Activated T-helper 1 cell treated with anti-CD3 and anti-CD28 coated beads, Interleukin-2, amount 50 U/mL, for 16 hours (primary cell): ENCODE measurements at places on chromosomes 7 and 10.

GRCh38 chr7:128437426-128438332, 18.0 kb upstream of the HILPDA start:
- DNase-seq = no peak

- DNase-seq = no peak
These were observed 154.7 kb downstream of the NEURL1 start for GRCh38 chr10:103648251-103648635.

DNA sequence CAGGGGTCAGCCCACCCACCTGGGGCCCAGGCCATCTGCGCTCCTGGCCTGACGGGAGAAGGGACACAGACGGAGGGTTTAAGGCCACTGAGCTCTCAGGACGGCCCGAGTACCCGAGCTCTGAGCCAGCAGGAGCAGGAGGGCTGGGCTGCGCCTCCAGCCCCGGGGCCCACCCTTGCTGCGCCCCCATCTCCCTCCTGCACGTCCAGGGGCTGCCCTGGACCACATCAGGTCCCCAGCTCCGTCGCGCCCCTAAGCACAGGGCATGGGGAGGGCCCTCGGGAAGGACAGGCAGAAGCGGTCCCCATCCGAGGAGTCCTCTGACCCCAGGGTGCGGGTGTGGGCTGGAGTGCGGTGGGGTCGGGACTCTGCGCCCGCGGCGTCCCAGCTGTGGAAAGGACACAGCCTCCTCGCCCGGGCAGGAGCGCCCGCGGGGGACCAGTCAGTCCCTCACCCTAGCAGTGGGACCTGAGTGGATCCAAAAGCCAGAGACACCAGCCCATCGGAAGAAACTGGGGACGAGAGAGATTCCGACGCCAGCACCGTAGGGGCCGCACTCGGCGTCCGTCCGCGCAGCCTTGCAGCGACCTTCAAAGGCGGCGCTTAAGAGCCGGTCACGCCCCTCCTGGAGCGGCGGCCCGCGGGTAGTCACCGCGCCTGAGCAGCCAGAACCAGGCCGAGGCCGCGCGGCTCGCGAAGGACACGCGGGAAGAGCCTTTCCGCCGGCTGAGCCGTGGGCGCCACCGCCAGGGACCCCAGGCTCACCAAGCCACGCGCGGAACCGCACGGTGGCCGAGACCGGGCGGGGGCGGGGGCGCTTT, 15.9 kb downstream of the CAMK2B start:
- no peak for DNase-seq

- no peak for DNase-seq
These were observed 5.7 kb upstream of the ITIH2 start for GRCh38 chr10:7697426-7697825.

DNA sequence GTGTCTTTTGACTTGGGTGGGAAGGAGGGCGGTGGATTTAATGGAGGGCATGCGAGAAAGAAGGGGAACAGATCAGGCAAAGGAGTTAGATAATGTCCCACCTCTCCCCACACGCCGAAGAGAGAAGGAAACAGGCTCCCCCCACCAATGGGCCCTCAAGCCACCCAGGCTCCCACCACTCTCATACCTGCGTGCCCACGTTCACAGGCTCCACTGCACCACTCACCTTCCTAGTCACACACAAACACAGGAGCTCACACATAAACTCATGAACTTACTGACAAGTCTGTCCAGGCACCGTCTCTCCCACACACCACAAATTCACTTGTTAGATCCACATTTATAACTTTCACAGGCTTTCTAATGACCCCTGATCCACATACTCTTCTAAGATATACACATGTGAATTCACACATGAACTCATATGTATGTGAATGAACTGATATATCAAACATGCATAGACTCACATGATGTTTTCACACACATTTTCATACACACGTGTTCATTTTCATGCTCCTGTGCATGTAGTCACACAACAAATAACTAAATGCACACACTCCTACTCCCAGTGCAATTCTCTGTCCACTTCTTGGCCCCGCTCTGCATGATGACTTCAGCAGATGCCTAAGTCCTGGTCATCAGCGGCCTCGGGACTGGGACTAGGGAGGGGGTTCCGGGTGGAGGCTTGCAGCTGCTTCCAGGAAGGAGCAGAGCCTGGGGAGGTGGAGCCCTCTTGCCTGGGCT, 1.5 kb downstream of the LZTS2 start:
- DNase-seq = no peak

- DNase-seq = no peak
These were observed 111.5 kb downstream of the FOXL3 start for GRCh38 chr7:401495-401894.

DNA sequence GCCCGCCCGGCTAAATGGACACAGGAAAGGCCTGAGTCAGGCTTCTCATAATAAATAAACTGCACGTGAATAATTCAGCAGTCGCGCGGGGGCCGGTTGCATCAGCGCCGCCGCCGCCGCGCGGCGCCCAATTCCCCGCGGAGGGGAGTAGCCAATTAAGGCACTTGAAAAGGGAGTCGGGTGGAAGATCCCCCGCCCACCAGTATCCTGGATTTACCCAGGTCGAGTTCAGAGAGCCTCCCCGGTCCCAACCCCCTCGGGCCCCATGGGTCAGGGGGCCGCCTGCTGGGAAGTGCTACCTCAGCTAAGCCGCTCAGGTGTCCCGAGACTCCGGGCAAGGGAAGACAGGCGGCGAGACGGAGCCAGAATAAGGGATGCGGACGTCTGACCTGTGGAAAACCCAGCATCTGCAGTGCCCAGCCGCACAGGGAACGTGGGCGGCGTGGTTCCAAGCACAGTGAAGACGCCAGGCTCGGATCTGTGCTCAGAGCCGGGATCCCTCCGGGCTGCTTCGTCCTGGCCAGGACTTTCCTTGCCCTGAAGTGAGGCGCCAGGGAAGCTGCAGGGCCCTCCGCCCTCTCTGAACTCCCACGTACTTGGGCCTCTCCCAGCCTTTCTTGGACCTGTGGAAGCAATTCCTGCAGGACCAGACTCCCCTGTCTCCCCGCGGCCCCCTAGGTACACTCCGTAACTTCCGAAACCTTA, 7.3 kb upstream of the LBX1 start:
- DNase-seq = no peak

DNA sequence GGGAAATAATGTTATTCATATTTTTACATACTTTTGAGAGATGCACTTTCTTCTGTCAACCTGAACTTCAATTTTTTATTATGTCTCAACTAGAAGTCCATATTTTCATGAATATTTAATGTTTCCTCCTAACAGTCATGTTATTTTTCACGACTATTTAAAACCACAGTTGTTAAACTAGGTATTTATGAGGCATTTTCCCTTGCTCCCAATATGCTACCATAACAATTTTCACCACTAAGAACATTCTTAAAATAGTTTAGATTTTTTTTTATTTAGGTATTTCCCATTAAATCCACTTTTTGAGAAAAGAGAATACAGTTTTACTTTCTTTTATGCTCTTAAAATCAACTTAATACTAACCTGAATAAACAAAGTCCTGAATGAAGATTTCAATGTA, 89.4 kb downstream of the JAZF1 start:
- no peak for DNase-seq

- no peak for DNase-seq
These were observed 23.8 kb downstream of the ELN start for GRCh38 chr7:74051629-74052410.

- DNase-seq = no peak
These were observed 184.3 kb upstream of the MBL2 start for GRCh38 chr10:52956861-52957260.

GRCh38 chr7:468681-469562, 50.7 kb downstream of the PDGFA start:
- DNase-seq = no peak

DNA sequence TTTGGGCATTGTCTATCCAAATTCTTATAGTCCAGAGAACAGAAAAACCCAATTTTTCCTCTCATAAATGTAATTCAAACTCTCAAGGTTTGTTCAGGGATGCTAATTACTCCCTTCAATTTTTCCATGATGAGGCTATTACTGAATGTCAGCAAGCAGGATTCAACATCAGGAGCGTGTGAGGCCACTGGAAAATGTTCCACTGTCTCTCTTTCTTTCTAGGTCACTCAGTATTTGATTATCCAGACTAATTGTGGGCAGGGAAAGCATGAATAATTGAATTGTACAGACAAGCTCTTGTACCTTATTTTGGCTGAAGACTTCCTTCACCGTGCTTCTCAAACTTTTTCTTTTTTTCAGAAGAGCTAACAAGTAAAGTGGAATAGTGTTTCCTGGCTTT, 30.7 kb downstream of the THNSL1 start:
- no peak for DNase-seq

GRCh38 chr10:43186150-43186549, 47.9 kb downstream of the CSGALNACT2 start:
- no peak for DNase-seq

DNA sequence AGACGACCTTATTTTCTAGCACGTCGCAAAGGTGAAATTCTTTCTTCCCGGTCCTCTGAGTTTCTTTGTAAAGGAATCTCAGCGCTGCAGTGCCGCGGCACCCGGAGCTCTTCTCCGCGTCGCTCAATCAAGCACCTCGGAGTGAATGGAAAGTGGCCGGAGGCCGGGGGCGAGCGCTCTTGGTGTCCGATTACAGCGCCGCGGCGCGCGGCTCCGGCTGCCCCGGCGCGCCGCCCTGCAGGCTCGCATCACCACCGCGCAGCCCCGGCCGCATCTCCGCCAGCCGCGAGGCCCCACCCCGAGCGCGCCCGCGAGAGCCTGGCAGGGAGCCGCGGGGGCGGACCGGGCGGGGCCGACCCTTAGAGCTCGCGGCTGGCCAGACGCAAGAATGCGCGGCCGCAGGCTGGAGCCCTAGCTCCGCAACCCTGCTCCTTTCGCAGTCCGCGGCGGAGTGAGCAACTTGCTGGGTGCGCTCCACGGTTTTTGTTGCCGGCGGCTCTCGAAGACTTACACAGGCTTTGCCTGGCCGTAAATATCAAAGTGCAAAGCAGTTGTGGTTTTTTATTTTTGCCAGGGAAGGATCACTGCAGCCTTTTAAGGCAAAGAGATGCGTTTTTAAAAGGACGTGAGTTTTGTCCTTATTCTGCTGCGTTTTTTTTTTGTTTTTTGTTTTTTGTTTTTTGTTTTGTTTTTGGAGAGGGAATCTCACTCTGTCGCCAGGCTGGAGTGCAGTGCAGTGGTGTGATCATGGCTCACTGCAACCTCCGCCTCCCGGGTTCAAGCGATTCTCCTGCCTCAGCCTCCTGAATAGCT, at the start of gene SEMA3C:
SEMA3C (minus strand) TSS at position 143 of the 813 bp plus-strand sequence. CDS start 2,270 bp downstream, outside the sequence.
- no peak for DNase-seq

DNA sequence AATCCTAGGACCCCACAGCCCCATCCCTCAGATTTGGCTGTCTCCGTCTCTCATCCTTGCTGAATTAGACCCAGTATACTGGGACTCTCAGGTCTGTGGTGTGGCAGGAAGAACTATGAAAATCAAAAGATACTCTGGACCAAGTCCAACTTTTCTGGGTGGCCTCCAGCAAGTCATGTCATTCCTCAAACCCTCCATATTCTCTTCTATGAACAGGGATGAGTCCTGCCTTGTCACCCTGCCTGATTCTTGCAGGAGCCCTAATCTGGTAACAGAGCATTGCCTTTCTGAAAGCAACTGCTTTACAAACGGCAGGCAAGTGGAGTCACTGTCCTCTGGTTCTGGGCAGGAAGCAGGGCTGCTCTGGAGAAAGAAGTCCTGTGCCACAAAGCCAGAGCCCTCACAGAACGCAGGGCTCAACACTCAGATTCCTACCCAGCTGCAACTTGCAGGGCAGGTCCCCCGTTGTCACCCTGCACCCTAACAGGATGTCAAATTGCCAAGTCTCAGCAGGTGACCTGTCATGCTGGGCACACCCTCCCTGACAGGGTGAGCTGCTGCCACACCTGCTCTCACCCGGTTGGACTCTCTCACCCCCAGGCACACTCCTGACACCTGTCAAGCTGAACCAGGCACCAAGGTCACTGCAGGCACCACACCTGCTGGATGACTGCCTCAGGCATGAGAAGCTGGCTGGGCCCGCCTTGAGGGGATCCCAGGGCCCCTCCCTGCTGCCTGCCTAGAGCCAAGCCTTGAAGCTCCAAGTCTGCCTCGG, 227.7 kb downstream of the KCNMA1 start:
- DNase-seq = no peak

DNA sequence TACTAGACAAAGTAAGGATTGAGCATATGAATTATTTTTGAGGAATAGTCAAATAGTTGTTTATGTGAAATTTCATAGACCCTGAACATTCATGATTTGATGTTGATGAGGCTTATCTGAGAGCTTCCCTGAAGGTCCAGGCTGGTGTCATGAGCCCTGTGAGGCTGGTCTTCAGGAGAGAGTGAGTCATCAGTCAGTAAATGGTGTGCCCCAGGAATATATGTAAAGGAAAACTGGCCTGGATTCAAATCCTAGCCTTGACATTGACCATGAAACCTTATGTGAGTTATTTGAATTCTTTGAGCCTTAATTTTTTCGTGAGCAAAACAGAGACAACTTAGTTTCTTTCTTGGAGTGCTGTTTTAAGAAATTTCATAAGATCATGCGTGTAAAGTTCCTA, 6.2 kb downstream of the TMEM236 start:
- DNase-seq = no peak

GRCh38 chr7:103940382-103941268, 48.8 kb downstream of the RELN start:
- no peak for DNase-seq

GRCh38 chr7:54788664-54789063, 29.7 kb upstream of the SEC61G start:
- no peak for DNase-seq

GRCh38 chr10:25502453-25502852, 327.7 kb downstream of the GPR158 start:
- DNase-seq = no peak

- DNase-seq = no peak
These were observed 40.1 kb upstream of the CFAP46 start for GRCh38 chr10:132982301-132982989.

DNA sequence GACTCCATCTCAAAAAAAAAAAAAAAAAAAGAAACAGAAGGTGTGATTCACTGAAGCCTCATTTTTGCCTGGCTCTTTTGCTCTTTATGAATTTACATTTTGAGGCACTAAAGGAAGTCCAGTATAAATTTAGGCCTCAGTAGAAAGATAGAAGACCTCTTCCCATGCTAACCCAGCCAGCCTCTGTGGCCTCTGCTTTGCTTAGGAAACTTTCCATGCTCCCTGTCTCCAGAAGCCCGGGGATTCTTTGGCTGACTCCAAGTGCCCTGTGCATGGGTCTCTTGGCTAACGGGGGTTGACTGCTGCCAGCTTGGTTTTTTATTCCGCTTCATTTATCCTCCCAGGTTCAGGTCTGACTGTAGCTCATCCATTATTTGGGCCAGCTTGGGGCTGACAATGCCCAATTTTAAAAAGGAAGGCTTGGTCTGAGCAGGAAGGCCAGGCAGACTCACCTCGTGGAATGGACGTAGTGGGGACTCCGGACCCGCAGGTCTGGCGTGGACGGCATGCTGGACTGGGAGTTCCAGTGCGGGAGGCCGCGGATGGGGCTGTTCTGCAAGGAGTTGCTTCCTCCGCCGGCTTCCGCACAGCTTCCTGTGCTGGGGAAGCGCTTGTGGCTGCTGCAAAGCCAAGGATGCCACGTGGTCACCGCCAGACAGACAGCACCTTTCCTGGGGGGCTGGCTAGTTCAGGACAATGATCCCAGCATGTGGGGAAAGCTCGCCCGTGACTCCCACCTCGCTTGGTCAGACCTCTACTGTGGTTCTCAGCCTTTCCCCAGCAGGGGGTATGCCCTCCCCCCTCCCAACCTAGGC, 72.3 kb downstream of the PRPF18 start:
- DNase-seq = no peak
